ENCODE measurements at places on chromosomes 5 and 9.

GRCh38 chr9:123267481-123268198 is 746 bp downstream of the STRBP start:
- DNase-seq = peak; percentile 5

GRCh38 chr9:13823026-13823425 is 490.9 kb downstream of the NFIB start:
- no peak for DNase-seq

GRCh38 chr5:146766013-146766412 is 112.5 kb downstream of the PPP2R2B start:
- DNase-seq = no peak

GRCh38 chr5:40395251-40395650 is 284.5 kb upstream of the PTGER4 start:
- no peak for DNase-seq

DNA sequence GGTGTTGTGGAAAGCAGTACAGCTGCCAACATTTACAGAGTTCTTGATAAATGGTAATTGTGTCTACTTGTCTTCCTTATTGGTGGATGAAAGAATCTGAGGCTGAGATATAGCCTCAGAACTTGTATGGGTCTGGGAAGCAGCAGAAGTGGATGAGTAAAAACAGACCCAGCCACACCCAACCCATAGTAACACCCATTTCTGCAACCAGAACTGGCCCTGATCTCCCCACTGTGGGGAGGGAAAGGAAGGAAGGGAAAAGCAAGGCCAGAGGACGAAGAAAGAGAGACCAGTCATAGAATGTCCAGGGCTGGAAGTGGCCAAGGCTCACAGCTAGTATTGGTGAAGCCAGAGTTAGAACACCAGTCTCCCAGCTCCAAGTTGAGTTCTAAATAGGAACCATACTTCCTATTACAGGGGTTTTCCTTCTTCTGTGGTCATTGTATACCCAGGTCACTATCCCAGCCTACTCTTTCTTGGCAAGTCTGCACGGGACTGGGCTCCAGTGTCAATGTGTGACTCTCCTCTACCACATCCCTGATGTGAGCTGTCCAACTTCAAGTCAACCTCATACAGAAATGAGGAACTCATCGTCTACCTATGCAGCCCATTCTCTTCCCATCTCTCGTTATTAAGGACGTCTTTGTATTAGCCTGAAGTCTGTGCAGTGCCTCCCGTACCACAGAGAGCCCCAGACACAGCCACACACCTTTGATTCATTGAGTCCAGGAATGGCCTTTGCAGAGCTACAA is 35.9 kb downstream of the ITK start:
- no peak for DNase-seq

DNA sequence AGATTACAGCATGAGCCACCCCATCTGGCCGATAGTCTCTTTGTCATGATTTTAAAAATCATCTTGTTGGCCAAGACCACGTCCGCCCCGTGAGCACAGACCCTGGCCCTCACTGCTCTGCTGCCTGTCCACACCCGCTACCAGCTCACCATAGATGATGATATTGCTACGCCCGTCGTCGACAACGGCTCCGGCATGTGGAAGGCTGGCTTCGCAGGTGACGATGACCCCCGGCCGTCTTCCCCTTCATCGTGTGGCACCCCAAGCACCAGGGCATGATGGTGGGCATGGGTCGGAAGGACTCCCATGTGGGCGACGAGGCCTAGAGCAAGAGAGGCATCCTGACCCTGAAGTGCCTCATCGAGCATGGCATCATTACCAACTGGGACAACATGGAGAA is 76.5 kb downstream of the KDM4C start:
- DNase-seq = no peak

DNA sequence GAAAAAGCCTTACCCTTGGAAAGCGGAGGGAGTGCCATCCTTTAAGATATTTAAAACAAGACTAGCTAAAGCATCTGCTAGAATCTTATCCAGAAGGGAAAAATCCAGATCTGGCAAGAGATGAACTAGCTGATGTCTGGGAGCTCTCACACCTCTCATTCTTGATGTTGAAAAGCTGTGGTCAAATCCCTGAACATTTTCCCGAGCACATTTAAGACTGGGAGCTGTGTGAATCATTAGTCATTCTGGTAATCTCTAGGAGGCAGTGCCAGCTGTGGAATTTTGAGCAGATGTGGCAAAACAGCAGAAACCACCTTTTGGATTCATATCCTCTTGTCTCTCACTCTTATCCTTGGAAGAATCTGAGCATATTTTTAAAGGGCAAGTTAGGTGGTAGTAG is 218.0 kb downstream of the MAN2A1 start:
- no peak for DNase-seq

- DNase-seq = no peak
Observed at GRCh38 chr5:74063346-74063745, 437.4 kb downstream of the ARHGEF28 start.

GRCh38 chr9:125504616-125505015 is 202.4 kb downstream of the MAPKAP1 start:
- DNase-seq = no peak

DNA sequence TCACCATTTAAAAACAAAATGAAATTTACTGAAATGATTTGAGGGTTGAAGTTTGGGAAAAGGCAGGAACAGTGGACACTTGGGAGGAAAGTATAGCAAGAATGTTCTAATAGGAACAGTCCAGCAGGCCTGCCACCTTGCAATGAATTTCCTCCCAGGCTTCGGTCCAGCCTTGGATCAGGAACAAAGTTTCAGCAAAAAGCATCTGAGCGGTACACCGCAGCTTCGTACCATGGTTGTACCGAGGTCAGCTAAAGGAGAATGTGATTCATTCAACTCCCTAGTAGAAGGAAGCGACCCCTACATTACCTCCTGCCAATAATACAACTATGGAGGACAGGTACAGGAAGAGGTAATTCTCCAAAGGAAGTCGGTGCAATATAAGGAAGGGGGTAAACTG is 111.4 kb downstream of the ENC1 start:
- no peak for DNase-seq

DNA sequence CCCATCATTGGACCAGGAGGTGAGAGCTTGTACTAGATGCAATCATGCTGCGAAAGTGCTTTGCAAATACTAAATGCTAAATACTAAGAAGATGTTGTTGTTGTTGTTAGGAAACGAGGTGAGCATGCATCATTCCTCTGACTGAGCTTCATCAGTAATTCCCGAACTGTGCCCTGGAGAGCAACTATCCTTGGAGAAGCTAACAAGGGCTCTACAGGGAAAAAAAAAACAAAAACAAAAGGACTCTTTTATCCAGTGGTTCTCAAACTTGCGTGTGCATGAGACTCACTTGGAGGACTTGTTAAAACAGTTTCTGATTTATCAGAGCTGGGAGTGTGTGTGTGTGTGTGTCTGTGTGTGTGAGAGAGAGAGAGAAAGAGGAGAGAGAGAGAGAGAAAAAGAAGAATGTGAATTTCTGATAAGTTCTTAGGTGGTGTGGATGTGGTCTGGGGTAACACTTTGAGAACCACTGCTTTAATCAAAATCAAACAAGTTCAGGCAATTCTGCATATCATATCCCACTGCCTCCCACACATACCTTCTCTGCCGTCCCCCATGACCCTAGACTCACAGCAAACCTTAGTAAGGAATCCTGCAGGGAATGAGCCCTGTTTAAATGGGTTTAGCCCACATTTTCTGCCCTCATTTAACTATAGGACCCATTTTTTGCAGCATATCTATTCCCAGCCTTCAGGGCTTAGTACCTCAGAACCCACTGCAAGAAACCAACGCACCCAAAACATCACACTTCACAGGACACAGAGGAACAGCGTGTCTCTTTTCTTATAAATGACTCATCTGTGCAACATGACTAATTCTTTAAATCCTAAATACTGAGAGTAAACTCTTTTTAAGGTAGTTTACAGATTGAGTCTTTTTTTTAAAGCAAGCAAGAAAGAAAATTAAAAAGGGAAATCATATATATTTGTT is 48.9 kb downstream of the PDE6A start:
- DNase-seq = no peak

DNA sequence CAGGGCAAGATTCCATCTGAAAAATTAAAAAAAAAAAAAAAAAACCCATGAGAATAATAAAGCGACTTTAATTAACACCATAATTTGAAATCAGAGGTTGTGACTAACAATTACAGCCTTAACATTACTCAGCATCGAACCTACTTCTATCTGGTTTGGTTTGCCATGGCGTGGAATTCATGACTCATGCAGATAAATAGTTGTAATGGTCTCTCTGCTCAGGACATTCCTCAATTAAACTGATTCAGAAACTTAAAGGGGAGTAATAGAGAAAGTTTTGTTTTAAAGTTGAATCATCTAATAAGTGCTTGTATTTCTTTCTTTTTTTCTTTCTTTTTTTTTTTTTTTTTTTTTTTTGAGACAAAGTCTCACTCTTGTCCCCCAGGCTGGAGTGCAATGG is 135.5 kb downstream of the SPATA31D1 start:
- DNase-seq = no peak

DNA sequence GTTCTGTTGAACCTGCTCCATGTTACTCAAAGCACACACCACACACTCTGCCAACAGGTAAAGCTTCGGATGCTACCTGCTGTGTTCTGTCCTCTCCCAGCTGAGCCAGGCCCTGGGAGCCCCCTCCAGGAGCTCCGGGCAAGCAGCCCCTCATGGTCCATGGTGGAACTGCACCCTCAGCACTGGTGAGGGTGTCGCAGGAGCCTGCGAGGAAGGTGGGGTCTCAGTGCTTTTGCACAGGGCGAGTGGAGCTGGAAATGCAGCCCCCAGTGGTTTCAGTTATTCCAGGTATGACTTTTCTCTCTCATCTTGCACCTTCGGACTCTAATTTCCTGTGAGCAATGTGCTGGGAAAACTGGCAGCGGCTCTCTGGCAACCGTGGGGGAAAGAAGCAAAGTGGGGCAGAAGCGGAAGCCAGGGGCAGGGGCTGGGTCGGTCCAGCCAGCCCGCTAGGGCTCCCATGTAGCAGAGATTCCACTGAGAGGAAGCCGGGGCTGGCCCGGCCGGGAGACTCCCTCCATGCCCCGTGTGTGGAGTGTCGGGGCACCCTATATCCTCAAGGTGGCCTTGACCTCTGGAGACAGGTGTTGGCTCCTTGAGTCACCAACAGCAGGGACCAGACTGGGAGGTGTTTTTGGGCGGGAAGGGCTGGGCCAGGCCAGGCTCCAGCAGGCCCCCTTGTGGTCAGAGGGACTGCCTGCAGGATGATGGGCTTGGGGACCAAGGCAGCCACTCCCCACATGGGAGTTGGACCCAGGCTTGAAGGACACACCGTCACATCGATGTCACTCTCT is 75.6 kb upstream of the PRSS3 start:
- DNase-seq = peak; percentile 86

- no peak for DNase-seq
Observed at GRCh38 chr9:129103595-129103965, 7.0 kb downstream of the CRAT start.

GRCh38 chr9:8850914-8851313 is 1051.3 kb upstream of the DMAC1 start:
- DNase-seq = no peak

- DNase-seq = no peak
Observed at GRCh38 chr9:136860529-136860928, 5.6 kb downstream of the EDF1 start.

DNA sequence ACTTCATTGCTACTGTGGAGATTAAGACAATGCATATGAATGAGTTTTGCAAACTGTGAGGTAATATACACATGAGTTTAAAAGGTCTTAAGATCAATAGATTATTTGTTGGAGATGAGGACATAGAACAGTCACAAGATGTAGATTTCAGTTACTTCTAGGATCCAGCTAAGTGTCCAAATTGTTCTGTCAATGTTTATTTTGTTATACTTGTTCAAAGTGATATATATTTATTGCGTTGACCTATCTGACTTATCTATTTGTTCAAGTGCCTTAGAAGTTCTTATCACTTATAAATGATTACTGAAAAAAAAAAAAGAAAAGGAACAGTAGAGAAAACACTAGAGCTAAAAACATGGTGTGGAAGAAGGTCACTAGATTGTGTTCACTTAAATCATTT is 75.6 kb upstream of the GRIN3A start:
- no peak for DNase-seq

GRCh38 chr9:133584559-133585476 is 24.4 kb downstream of the FAM163B start:
- peak; percentile 93 for DNase-seq

DNA sequence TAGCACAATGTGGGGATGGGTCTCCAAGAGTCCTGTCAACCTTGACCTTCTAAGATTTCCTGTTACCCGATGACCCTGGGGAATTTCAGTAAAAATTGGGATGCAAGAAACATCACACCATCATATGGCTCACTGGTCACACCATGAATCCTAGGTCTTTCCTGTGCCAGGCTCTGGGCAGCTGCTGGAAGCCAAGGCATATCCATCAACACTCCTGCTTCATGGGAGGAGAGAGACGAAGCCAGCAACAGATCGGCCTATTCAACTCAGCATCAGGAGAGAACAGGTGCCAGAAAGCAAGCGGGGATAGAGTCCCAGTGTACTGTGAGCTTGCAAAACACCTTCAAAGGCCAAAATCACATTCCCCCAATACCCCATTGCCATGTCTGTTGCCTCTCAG is 6.5 kb upstream of the NEK6 start:
- DNase-seq = no peak

DNA sequence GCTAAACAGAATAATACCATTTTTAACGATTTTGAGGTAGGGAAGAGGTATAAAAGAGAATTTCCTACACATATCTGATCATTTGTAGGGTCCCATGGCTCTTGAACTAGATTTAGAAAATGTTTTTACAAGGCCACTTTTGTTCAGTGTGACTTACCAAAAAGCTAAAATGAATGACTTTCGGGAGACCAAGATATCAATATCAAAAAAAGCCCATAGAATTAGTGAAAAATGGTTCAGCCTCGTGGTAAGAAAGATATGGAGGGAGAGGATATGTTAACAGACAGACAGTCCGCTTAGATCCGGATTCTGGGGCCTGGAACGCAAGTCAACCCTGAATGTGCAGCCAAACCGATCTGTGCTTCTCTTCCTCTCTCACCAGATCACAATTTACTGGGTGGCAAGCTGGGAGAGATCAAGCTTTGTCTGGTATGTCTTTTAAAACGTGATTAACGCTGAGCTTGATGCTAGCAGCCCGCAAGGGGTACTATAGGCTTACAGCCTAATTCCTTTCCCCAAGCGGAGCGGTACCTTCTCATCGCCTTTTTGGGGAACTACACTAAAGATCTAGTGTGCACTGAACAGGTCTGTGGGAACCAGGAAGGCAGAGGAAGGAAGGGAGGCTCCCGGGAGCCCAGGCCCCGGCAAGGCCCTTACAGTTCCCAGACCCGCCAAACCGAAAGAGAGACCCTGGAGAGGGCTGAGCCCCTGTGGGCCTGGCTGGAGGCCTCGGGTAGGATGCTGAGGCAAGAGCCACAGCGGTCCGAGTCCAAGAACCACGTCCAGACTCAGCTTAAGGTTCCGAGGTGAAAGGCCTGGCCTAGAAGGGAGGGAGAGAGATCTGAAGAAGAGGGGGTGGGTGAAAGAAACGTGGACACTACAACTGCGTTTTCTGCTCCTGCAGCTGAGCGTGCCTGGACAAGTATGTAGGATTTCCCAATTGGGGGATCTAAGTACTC is 2.9 kb downstream of the NR2F1-AS1 start:
- no peak for DNase-seq

- DNase-seq = peak; percentile 36
Observed at GRCh38 chr5:57495285-57496086, 12.9 kb upstream of the ACTBL2 start.
